ENCODE measurements at places on chromosomes 12 and 14.

- no peak for DNase-seq
Measured at GRCh38 chr12:61356485-61356884, 903.7 kb upstream of the USP15 start.

GRCh38 chr14:102947321-102948103 is 25.0 kb downstream of the AMN start:
- DNase-seq: no peak

DNA sequence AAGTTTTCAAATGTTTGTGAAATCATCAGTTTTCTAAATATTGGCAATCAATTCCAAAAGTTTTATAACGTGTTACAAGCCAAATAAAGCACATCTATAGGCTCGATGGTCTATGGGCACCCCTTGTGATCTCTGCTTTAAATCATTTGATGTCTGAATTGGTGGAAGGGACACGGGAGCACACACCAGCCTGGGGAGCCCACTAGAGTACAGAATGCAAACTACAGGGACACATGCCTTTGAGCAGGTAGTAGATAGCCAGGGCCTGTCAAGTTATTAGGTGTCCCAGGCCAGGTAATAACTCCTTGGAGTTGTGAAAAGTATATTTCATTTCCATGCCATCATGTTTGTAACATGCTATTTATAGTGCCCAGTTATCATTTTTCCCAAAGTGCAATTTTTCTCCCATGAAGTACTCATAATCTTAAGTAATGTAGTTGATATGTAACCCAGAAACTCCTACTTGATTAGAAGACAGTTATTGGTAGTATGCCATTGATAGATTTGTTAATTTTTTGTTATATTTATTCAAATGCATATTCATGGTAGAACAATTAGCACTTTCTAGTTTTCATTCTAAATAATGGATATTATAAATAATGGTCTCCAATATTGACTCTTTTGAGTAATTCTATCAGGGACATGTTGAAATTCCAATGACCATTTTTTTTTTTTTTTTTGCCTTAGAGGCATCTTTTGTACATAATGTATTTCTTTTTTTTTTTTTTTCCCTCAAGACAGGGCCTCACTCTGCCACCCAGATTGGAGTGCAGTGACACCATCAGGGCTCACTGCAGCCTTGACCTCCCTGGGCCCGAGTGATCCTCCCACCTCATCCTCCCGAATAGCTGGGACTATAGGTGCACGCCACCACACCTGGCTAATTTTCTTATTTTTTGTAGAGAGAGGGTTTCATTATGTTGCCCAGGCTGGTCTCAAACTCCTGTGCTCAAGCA is 96.9 kb upstream of the FGD4 start:
- peak; percentile 13 for DNase-seq

GRCh38 chr14:71119075-71119474 is 211.8 kb downstream of the PCNX1 start:
- DNase-seq: no peak

DNA sequence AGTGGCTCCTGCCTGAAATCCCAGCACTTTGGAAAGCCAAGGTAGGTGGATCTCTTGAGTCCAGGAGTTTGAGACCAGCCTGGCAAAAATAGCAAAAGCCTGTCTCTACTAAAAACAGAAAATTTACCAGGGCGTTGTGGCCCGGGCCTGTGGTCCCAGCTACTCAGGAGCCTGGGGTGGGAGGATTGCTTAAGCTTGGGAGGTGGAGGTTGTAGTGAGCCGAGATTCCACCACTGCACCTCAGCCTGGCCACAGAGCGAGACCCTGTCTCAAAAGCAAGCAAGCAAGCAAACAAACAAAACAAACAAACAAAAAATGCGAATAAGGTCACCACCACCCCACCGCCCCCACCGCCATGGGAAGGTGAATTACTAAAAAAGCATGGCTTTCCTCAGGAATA is 238.7 kb downstream of the ATXN7L3B start:
- no peak for DNase-seq

GRCh38 chr14:99127651-99128167 is 144.3 kb downstream of the BCL11B start:
- no peak for DNase-seq

DNA sequence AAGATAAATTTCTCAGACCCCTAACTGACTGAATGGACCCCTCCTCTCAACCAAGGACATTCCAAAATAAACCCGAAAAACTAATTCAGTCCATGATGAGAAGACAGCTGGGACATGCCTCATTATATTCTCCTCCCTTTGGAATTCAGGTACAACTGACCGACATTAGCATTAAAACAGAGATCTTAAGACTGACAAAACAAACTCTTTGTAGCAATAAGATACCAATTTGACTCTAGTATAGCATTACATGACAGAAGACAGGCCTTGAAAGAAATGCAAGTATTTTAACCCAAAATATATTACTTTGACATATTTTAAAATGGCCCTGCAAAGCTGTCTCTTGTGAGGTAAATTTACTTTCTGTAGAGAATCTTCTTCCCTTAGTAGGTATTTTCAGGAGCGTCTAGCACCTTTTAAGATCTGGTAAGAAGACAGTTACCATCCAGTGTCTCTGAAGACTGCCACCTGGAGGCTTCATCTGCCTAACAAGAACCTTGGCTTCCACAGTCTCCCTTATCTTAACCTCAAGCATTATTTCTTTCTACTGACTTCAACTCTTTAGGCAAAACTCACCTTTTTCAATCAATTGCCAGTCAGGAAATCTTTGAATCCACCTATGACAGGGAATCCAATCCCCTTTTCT is 957.5 kb downstream of the SLC6A15 start:
- peak; percentile 18 for DNase-seq

DNA sequence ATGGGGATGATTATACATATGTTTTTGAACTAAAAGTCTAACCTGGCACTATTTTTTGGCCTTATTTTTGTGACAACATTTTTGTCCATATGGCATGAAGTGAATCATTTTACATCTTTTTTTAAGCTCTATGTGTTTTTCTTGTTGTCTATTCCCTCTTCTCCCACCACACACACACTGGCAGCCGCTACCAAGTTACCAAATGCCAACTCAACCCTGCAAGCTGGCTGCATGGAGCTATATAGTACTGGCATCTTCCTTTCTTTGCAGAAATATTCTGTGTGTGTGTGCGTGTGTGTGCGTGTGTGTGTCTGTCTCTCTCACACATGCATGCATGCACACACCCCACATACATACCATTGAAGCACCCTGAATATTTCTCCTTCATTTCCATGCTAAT is 278.9 kb upstream of the SOX5 start:
- DNase-seq: no peak

- no peak for DNase-seq
Measured at GRCh38 chr12:18716236-18716635, 21.6 kb downstream of the PLCZ1 start.

Data from NCI-H226 (cell line).